ENCODE measurements at places on chromosomes 2 and 18. TPM values are rescaled to one million over a fixed set of nuclear protein-coding genes. Genes with fewer than 3 reads are reported as not detected.
A peak's percentile ranks its signal among the peaks of the same experiment; 100 is the strongest.

PRKAG3 gene
- not detected for total RNA-seq

PTPRN gene
- total RNA-seq, result not detected

ABCG8 gene
- not detected for total RNA-seq

FOXI3 gene
- total RNA-seq, result not detected

FMNL2 gene
- 8.4 TPM for total RNA-seq

KCNG2 gene
- not detected for total RNA-seq

POTEJ gene
- not detected for total RNA-seq

GALNT14 gene
- total RNA-seq, result 4.9 TPM

PLEKHH2 gene
- total RNA-seq, result 0.58 TPM

NRP2 gene
- total RNA-seq, result 6.8 TPM

DNA sequence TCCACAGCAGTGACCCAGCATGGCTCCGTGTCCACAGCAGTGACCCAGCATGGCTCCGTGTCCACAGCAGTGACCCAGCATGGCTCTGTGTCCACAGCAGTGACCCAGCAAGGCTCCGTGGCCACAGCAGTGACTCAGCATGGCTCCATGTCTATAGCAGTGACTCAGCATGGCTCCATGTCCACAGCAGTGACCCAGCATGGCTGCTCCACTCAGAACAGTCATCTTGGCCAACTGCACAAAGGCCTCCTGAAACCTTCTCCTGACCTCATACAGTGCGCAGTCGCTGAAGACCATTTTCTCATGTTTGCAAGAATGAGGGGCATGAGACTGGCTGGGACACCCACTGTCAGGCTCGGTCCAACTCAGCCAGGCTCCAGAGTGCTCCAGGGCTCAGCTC is 333.4 kb upstream of the RAB6C start:
- H3K36me3 ChIP-seq, result no peaks in the 10 kb centered on the region
- H3K27ac ChIP-seq, result no peak overlapping the region

GRCh38 chr2:240868286-240869108 is at the start of gene AGXT:
TSS of gene AGXT (plus strand) at chr2:240868824. CDS start at chr2:240868866, 42 bp downstream.
- H3K4me1 ChIP-seq, result no peaks in the 10 kb centered on the region
- H3K4me3 ChIP-seq, result no peak within 1 kb of the TSS
- no peak within 1 kb of the TSS for H3K27ac ChIP-seq

GRCh38 chr18:24868760-24869237 is 408.4 kb downstream of the HRH4 start:
- H3K27me3 ChIP-seq, result no peaks in the 10 kb centered on the region
- no peaks in the 10 kb centered on the region for H3K36me3 ChIP-seq
- H3K4me3 ChIP-seq, result no peak overlapping the region
- no peaks in the 10 kb centered on the region for H3K4me1 ChIP-seq

DNA sequence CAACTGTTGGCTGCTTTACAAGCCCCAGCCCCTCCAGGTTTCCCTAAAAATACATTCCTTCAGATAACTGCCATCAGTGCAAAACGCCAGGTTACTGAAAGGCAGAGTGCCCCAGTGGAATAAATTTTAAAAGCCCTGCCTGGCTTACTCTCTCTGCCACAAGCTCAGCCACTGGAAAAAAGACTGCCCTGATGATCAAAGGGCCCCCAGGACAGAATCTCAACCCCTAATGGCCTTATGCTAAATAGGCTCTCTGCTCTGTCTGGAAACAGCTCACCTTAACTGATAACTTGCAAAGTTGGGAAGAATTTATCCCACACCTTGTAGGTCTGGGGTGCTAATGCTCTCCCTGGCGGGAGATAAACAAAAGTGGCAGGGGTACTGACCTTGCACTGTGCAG is 33.9 kb downstream of the CFAP53 start:
- peaks cover 18% of the 10 kb centered on the region for H3K27me3 ChIP-seq
- no peaks in the 10 kb centered on the region for H3K36me3 ChIP-seq
- no peak for DNase-seq
- no peaks in the 10 kb centered on the region for H3K4me1 ChIP-seq

GRCh38 chr18:62279561-62279960 is 45.5 kb upstream of the TNFRSF11A start:
- H3K36me3 ChIP-seq, result peaks cover 47% of the 10 kb centered on the region
- DNase-seq, result no peak
- no peaks in the 10 kb centered on the region for H3K27me3 ChIP-seq

DNA sequence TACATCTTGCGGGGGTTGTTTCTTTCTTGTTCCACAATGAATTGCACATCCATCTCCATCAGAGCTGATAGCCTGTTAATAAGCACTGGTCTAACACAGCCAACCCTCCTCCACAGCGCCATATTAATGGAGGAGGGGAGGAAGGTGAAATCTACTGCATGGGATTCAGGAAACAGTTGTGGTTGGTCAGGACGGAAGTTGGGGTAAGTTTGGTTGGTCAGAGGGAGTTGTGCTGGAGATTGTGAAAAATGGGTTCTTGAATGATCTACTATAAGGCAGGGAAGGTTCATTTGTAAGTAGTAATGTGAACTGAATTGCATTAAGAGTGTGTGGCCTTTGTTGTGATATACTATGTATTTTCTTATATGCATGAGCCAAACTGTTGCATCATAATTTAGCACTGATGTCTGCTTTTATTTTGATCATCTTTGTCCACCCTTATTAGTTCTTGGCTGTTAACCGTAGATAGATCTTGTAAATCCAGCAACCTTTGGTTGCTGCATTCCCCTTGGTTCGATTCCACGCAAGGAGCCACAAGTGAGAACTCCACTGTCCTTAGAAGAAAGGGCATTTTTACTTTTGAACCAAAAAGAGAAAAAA is 150.6 kb upstream of the MAPRE2 start:
- H3K4me3 ChIP-seq, result no peak overlapping the region
- H3K36me3 ChIP-seq, result no peaks in the 10 kb centered on the region
- H3K27me3 ChIP-seq, result no peaks in the 10 kb centered on the region
- H3K4me1 ChIP-seq, result no peaks in the 10 kb centered on the region
- H3K27ac ChIP-seq, result no peak overlapping the region

- H3K27me3 ChIP-seq, result no peaks in the 10 kb centered on the region
- H3K27ac ChIP-seq, result no peak overlapping the region
- H3K4me3 ChIP-seq, result no peak overlapping the region
Measured at GRCh38 chr18:25621144-25621543, 269.2 kb upstream of the ZNF521 start.

GRCh38 chr2:223654384-223654915 is 52.3 kb upstream of the SCG2 start:
- H3K36me3 ChIP-seq, result no peaks in the 10 kb centered on the region
- no peak overlapping the region for H3K27ac ChIP-seq
- DNase-seq, result no peak

- H3K27me3 ChIP-seq, result no peaks in the 10 kb centered on the region
- no peaks in the 10 kb centered on the region for H3K36me3 ChIP-seq
- H3K4me1 ChIP-seq, result no peaks in the 10 kb centered on the region
- H3K4me3 ChIP-seq, result no peak overlapping the region
- DNase-seq, result no peak
Measured at GRCh38 chr2:200703926-200704637, 107.6 kb upstream of the BZW1 start.

DNA sequence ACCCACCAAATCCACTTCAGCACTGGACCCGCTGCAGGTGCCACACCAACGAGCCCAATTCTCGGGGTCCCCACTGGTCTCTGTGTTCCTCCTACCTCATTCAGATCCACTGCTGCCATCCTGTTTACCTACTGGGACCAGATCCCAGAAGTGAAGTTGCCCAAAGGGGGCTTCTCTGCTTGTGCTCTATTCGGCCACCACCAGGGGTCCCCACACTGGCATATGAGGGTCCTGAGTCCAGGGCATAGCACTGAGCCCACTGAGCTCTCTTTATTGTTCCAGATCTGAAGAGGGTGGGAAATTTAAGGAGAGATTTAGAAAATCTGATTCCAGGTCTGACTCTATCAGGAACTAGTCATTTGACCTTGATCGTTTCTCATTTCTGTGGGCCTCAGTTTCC is 2.4 kb downstream of the GPR45 start:
- H3K4me3 ChIP-seq, result no peak overlapping the region
- no peaks in the 10 kb centered on the region for H3K27me3 ChIP-seq
- no peaks in the 10 kb centered on the region for H3K36me3 ChIP-seq
- DNase-seq, result no peak
- H3K4me1 ChIP-seq, result no peaks in the 10 kb centered on the region

DNA sequence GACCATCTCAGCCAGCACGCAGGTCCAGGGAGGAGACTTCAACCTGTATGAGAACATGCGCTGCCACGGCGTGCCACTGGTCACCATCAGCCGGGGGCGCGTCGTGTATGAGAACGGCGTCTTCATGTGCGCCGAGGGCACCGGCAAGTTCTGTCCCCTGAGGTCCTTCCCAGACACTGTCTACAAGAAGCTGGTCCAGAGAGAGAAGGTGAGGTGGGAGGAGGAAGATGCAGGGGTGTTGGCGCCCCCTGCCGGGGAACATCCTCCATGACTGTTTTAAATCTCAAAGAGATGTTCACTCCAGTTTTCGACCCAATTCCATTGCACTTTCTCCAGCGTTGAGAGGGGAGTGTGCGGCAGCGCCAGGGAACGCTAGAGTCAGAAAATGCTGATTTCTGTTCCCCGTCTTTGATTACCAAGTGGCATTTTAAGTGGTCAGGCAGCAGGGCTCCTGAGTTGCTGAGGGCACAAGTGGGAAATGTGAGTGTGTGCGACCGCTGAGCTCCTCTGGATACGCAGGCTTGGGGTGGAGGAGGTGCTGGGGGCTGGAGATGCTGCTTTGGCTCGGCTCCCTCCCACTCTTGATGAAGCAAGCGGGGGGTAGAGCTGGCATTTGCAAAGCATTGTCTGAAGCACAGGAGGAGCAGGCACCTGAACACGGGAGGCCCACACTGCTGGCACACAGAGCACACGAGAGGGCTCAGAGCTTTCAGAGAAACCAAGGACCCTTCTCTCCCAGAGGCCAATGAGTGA is 27.7 kb upstream of the MAPRE3 start:
- H3K36me3 ChIP-seq, result no peaks in the 10 kb centered on the region
- H3K4me1 ChIP-seq, result no peaks in the 10 kb centered on the region
- DNase-seq, result peak; percentile 71
- no peak overlapping the region for H3K27ac ChIP-seq
- H3K27me3 ChIP-seq, result no peaks in the 10 kb centered on the region

DNA sequence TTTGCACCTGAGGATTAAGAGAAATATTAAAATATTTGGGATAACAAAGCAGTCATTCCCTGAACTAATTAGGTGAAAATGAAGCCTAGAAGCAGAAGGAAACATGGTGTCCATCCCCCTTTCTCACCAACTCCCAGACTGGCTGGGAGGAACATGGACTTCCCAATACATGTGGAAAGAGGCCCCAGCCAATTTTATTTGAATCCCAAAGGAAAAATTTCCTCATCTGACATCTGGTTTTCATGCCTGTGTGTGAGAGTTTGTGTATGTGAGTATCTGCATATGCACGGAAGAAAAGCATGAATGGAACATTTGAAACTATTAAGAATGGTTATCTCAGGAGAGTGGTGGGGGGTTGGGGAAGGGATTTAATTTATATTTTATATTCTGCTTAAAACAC is 84.3 kb downstream of the COPS8 start:
- H3K27ac ChIP-seq, result no peak overlapping the region
- H3K4me1 ChIP-seq, result no peaks in the 10 kb centered on the region
- DNase-seq, result no peak
- no peaks in the 10 kb centered on the region for H3K27me3 ChIP-seq
- no peaks in the 10 kb centered on the region for H3K36me3 ChIP-seq

DNA sequence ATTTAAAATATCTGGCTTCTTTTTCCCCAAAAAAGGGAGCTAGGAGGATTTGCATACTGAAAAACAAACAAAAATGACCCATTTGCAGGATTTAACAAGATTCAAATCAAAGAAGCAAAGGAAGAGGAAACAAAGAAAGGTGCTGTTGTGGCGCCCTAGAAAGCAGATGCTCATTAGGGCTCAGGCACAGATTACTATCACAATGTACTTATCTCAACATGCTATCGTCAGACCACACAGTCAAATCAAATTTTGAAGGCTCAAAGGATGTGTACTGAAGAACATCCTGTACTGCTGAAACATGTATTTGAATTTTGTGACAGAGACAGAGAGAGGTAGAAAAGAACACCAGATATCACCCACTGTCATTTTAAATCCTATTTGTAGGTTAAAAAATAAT is 10.9 kb downstream of the RBMS1 start:
- H3K36me3 ChIP-seq, result no peaks in the 10 kb centered on the region
- DNase-seq, result no peak
- H3K27ac ChIP-seq, result no peak overlapping the region
- H3K4me3 ChIP-seq, result no peak overlapping the region
- no peaks in the 10 kb centered on the region for H3K4me1 ChIP-seq

DNA sequence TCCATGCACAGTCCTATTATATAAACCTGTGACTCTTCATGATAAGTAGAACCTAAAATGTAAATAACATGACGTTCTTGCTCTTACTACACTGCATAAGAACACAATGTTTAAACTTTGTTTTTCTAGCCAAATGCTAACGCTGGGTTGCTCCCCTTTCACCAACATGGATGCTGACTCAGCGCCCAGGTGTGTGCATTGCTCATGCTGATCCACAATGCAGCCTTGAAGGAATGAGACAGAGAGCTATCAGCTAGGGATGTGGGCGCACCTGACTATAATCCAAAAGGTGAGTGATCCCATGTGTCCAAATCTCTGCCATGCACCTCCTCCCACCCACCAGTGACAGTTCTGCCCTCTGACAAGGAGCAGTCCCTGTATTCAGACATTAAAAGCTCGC is 235.0 kb downstream of the IRS1 start:
- H3K4me1 ChIP-seq, result no peaks in the 10 kb centered on the region
- no peak for DNase-seq
- H3K27me3 ChIP-seq, result no peaks in the 10 kb centered on the region
- no peaks in the 10 kb centered on the region for H3K36me3 ChIP-seq

GRCh38 chr2:160363961-160364360 is 129.6 kb downstream of the RBMS1 start:
- H3K36me3 ChIP-seq, result peaks cover 3% of the 10 kb centered on the region
- no peak overlapping the region for H3K27ac ChIP-seq
- no peaks in the 10 kb centered on the region for H3K27me3 ChIP-seq
- peaks cover 9% of the 10 kb centered on the region for H3K4me1 ChIP-seq
- DNase-seq, result no peak

DNA sequence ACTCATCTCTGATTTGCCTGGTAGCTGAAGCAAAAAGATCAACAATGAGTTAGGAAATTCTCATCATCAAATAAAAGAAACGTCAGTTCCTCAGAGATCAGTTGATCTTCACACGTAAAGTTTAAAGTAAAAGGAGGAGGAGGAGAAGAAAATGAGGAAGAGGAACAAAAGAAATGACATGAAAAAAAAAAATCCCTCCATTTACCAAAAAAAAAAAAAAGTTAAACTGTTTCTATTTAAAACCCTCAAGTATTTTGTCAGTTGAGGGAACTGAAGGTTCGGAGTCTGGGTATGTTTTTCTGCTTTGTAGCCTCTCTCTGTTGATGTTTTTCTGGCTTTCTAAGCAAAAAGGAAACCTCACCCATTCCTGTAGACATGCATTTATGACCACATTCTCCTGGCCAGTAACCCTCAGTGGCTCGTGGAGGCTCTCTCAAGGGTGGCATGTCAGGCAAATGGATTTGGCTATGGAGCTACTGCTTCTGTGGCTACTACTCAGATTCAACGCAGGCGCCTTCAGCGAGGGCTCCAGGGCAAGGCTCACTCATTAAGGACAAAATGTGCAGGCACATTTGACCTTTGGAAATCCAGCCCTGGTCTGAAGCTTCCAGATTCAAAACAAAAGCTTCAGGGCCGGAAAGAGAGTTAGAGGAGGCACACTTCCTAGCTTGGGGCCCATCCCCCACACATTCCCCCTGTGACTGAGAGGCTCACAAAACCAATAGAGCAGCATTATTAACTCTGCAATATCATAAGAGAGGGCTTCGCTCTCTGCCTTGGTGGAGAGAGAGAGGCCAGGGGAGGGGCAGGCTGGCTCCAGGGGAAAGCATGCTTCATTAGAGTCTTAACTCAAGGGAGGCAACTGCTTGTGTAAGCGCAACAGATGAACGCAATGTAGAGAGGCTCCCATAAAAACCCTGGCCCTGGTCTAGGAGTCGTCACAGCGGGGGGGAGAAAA is 22.3 kb downstream of the KLF7 start:
- peak overlapping the region; percentile 52 for H3K4me3 ChIP-seq
- no peaks in the 10 kb centered on the region for H3K27me3 ChIP-seq
- H3K27ac ChIP-seq, result peak overlapping the region; percentile 99

Data from B cell (primary cell).